ENCODE measurements at places on chromosomes 3 and 15.

GRCh38 chr3:150285601-150286000 is 122.5 kb upstream of the TSC22D2 start:
- DNase-seq = no peak

DNA sequence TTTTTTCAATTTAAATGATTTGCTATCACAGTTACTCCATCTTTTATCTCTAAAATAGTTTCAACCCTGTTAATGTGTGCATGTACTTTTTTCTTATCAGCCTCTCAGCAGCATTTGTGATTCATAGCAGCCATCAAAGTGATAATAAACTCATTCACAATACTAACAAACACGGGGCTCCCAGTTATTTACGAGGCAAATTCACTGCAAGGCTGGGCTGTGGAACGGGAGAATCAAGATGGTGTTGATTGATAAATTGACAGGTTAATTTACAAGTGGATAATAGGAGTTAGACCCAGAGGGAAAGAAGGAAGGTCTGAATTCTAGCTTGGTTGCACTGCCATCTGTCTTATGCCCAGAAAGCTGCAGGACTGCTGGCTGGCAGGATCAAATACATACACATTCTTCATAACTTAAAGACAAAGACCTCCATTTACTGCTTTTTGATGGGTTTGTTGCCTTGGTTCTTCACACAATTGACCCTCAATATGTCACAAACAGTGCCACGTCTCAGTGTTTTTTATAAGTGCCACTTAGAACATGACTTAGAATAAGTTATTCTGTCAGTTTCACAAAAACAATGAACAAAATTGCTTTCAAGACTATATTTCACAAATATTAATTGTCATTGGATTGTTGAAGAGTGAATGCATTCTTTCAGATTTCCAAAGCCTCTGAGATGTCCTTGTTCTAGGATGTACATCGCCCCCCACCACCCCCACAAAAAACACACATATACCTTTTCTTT is 562.8 kb downstream of the NR2F2 start:
- DNase-seq = peak; percentile 36

GRCh38 chr3:107543666-107544065 is 20.9 kb downstream of the BBX start:
- peak; percentile 31 for DNase-seq

DNA sequence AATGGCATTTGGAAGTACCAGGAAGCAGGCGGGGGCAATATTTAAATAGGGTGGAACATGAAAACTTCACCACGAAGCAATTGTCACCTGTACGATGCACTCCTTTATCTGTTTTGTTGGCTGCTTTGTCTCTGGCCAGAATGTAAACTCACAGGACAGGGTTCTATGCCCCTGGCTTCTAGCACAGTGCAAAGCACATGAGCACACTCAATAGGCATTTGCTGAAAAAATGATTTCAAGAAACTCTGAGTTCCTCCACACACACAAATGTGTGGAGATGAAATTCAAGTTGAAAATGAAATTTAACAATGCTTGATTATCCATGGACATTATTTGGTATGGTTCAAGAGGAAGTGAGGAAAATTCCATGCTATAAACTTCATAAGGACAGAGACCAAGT is 229.6 kb upstream of the FEZF2 start:
- no peak for DNase-seq

DNA sequence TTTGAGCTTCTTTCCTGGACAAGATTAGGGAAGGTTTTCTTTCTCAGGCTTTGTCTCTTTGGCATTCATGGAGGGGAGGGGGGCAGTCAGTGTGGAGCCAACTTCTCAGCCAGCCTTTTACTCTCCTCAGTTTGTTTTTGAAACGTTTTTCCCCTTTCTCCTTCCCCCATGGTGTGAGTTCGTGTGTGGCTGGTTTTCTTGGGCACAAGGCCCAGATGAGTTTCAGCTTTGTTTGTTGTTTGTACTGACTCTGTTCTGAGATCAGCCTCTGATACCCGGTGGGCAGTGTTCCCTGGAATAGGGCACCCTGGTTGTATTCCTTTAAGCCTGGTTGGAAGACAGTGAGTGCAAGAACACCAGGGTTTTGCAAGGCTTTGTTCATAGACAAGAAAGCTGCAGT is 168.2 kb upstream of the RARB start:
- DNase-seq = no peak

Data from fibroblast of mammary gland (primary cell).